Endothelial cell of umbilical vein (primary cell): ENCODE measurements at places on chromosomes 6 and 20. TPM values are rescaled to one million over a fixed set of nuclear protein-coding genes. Genes with fewer than 3 reads are reported as not detected.

The SEL1L2 gene
- total RNA-seq = not detected in 2 replicates

The FAM83C gene
- total RNA-seq = not detected in 2 replicates

The GPLD1 gene
- 0.53 TPM in 1 of 2 replicates, not detected in the other for total RNA-seq

The CYP39A1 gene
- total RNA-seq = not detected in 2 replicates

The FHL5 gene
- total RNA-seq = not detected in 2 replicates

The GTSF1L gene
- not detected in 2 replicates for total RNA-seq

The CAGE1 gene
- not detected in 2 replicates for total RNA-seq

The OTOR gene
- total RNA-seq = not detected in 2 replicates

The BPIFB2 gene
- not detected in 2 replicates for total RNA-seq

The TFEB gene
- 4.9 and 5.5 TPM in 2 replicates for total RNA-seq

The CYP24A1 gene
- not detected in 2 replicates for total RNA-seq

The HLA-G gene
- total RNA-seq = 0.24 TPM in 1 of 2 replicates, not detected in the other

The NPBWR2 gene
- not detected in 2 replicates for total RNA-seq

The TNNC2 gene
- total RNA-seq = not detected in 2 replicates

The ZC2HC1B gene
- total RNA-seq = not detected in 2 replicates

The COL11A2 gene
- total RNA-seq = 1.3 and 1.7 TPM in 2 replicates

The RFX6 gene
- total RNA-seq = not detected in 2 replicates

The PRSS16 gene
- total RNA-seq = not detected in 2 replicates

The SFTA2 gene
- not detected in 2 replicates for total RNA-seq

The CRIP3 gene
- total RNA-seq = not detected in 2 replicates
